ENCODE measurements at places on chromosomes 2 and 18. TPM values are rescaled to one million over a fixed set of nuclear protein-coding genes. Genes with fewer than 3 reads are reported as not detected.

GRCh38 chr2:226184540-226184939 lies 615.1 kb downstream of the IRS1 start:
- DNase-seq = no peak

DNA sequence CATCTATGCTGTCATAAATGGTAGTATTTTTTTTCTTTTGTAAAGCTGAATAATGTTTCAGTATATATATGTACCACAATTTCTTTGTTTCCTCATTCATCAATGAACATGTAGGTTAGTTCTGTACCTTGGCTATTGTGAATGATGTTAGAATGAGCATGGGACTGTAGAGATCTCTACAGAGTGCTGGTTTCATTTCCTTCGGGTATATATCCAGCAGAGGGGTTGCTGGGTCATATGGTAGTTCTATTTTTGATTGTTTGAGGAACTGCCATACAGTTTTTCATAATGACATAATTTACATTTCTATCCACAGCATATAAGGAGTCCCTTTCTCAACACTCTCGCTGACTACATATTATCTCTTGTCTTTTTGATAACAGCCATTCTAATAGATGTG lies 243.5 kb downstream of the CDH7 start:
- DNase-seq = no peak

DNA sequence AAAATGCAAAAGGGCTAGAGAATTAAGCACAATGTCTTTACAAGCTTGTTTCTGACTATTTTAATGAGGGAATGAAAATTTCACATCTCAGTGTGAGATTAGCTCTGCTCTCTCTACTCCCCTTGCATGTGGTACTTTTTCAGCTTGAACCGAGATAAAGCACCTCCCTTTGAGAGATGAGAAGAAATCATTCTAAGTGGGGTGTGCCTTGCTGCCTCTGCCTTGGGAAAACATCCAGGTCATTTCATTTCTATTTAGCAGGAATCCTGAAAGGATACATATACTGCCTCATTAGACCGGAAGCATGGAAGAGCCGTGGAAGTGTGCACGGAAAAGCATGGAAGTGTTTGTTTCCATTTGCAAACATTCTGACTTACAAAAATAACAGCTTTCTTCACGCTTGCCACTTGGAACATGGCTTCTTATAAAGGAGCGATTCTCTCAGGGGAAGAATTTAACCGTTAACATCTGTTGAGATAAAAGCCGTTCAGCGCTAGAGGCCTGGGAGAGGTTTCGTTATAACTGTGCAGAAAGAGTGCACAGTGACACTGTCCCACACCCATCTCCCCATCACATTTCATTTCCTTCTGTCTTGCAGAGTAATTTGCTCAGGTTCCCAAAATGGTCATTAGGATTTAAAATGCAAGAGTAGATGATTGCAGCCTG lies 16.7 kb downstream of the NOSTRIN start:
- no peak for DNase-seq

DNA sequence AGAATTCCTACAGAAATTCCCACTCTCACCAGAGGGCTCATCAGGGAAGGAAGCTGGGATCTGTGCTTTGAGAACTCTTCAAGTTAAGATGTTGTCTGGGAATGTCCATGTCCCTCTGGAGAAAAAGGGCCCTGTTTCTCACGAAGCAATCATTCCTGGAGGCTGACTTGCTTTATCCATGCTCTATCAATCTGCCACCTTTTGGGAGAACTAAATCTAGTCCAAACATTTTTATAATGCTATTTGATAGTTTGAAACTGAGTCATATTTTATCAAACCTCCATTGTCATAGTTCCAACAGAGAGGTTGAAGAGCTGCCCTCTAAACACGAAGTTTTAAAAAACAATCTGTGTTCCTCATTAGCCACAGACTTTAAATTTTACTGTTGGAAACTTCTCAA lies 219.2 kb downstream of the MTX2 start:
- no peak for DNase-seq

DNA sequence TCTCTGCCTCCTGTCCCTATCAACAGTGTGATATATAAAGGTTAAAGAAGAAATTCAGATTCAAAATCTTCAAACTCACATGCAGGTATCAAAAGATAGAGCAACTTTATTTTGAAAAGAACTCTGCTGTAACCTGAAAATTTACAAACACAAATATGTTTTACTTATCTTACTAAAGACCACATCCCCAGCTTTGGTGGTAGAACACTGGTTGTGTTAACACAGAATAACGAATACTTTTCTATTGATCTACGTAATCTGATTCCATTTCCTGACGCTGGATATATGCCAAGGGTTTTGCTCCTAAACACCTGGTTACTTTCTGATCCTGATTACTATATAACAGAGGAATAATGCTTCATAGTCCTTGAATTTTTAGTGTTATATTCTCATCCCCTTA lies 23.1 kb upstream of the SLC39A10 start:
- no peak for DNase-seq

GRCh38 chr18:23071285-23071684 lies 64.0 kb upstream of the CABLES1 start:
- peak; percentile 92 for DNase-seq

- DNase-seq = no peak
Observed at GRCh38 chr18:48666613-48667012, 127.8 kb downstream of the CTIF start.

GRCh38 chr2:121377646-121378045 lies 92.6 kb upstream of the TFCP2L1 start:
- no peak for DNase-seq

- DNase-seq = no peak
Observed at GRCh38 chr2:241799522-241800197, 9.3 kb upstream of the NEU4 start.

DNA sequence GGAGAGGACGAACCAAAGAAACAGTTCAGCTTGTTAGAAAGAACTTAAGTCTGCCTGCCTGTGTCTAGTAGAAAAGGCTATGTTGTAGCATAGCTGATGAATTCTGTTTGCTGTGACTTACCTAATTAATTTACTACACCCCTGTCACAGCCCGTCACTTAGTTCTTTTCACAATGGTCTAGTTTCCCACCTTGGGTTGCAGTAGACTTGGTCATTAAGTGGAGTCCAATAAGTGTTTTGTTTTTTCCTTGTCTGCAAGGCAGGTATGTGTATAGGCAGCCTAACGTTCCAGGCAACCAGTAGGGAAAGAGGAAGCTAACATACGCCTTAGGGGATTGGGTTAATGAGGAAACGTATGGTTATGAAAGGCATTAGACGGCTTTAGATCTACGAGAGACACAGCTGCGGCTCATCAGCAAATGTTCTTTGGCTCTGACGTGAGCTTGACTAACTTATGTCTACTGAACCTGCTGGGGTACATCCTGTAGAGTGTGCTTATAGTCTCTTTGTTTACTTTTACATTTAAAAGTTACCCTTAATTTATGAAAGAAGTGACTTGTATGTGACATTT lies 180.1 kb downstream of the PRPF40A start:
- no peak for DNase-seq

GRCh38 chr2:131322209-131322608 lies 41.8 kb downstream of the RAB6D start:
- DNase-seq = no peak

DNA sequence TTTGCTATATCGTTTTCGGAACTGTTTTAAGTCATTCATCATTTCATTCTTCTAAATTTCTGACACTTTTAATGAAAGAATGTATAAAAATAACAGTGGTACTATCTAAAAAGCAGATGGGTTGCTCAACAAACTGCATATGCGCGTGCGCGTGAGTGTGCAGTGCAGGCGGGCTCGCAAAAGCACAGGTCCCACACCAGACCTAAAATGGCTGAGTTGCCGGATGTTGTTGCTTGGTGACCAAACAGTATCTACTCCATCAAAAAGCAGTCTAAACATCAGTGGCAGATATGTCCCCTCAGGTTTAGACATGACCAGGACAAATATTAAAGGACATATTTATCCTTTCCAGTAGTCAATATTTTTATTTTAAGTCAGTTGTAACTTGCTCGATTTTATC lies 5.1 kb downstream of the NOL4 start:
- DNase-seq = no peak

DNA sequence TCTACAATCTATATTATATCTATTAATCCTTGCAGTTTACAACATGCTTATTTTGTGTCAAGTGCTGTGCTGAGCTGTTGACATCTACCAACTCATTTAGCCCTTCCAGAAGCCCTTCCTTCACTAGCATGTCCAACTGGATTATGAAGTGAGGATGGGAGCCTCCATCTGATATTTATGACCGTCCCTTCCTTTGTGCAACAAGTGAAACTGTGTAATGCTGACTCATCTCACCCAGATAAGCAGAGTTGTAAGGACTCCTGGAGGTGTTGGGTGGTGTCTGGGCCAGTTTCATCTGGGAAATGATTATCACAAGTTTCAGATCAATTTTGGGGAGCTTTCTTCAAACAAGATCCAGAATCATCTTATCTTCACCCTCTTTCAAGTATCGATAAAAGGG lies 156.6 kb upstream of the ETAA1 start:
- DNase-seq = no peak

GRCh38 chr18:68342039-68342659 lies 372.8 kb downstream of the TMX3 start:
- DNase-seq = no peak

Gene SULT1C2
- 2.3 TPM for total RNA-seq

Gene CFLAR
- total RNA-seq = 7.4 TPM

Gene APOB
- total RNA-seq = not detected

Gene EVA1A
- total RNA-seq = 142 TPM

Gene LYG2
- total RNA-seq = 0.61 TPM

Gene HOXD9
- total RNA-seq = 0.53 TPM

Data from HT1080 (cell line).